ENCODE measurements at places on chromosomes 3 and 15.

- no peak for DNase-seq
These were observed 27.0 kb downstream of the SUCNR1 start for GRCh38 chr3:151900460-151900859.

DNA sequence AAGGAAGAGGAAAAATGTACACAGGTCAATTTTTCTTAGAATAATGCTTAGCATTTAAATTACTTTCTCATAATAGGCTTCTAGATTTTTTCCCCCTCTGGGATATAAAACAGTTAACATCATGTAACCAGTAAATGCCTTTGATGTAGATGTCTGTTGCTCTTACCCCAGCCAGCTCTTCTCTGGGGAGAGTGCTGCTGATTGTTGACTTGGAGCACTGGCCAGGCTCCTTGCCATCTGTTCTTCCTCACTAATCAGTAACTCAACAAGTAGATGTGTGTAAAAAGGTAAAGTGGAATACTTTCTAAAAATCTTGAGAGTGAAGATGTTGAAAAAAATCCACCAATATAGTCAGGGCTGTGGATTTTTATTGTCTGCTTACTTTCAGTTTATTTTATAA, 42.2 kb downstream of the RIOX2 start:
- DNase-seq = no peak

- no peak for DNase-seq
These were observed 18.2 kb upstream of the ACOX2 start for GRCh38 chr3:58555203-58555602.

DNA sequence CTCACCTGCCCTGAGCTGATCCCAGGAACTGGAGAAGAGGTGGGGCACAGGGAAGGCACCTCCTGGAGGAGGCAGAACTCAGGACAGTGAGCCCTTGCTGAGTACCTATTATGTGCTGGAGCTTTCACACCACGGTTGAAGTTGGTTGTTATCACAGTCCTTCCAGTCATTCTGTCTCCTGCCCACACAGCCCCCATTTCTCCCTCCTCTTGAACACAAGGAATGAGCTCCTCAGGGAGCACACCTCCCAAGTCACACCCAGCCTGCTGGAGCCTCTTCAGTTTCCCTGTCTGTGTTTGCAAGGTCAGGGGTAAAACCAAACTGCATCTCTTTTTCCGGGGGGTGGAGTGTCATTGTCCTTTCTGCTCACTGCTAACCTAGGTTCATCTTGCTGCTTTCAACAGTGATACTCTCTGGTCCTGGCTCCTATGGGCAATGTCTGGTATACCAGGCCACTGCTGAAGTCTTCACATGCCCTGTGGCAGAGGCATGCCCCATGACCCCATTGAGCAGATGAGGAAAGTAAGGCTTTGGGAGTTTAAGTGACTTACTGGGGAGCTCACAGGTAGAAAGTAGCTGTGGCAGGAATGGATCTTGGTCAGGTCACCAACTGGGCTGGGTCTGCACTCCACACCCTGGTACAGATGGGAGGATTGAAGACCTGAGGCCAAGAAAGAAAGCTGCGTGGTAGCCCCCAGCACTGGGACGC, 30.0 kb downstream of the C3orf18 start:
- DNase-seq = no peak

GRCh38 chr15:52790169-52790708, at the start of gene ONECUT1:
Gene ONECUT1 (minus strand): TSS chr15:52790336. CDS start chr15:52789884, 452 bp downstream.
- DNase-seq = no peak

DNA sequence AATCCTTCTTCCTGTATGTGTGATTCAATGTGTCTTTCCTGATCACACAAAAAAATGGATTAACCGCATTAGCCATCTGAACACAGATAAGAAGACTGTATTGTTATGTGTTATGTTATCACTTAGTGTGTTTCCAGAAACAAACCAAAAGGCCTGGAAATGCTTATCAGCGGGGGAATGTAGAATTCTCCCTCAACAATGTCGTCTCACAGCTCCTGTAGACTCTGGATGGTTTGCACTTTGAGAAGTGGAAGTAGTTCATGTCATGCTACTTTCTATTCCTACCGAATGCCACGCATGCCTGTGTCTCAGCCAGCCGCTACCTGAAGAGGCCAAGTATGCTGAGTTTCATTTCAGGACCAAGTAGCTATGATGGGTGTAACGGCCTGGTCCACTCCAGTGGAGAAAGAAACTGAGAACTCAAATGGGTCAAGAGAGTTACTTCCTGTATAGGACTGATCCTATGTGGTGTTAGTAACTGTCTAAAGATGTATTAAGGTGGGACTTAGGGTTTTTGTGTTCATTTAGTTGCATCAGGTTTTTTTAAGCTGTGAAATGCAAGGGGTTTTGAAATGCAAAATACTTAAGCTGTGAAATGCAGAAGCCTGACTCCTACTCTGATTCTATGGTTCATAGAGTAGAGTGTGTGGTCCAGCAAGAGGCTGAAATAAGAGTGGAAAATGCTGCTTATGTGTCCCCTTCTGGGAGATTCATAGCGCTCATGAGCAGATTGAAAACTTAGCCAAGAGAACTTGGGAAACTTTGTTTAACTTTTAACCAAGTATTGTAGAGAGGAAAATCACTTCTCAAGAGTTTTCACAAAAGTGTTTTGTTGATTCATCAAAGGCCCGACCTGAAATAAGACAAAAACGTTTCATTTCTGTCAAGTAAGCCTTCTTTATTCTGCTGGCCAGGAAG, 118.5 kb upstream of the LMOD3 start:
- no peak for DNase-seq

- DNase-seq = no peak
These were observed 34.7 kb downstream of the TM2D3 start for GRCh38 chr15:101617390-101617965.

- DNase-seq = no peak
These were observed 280.0 kb upstream of the TRIM42 start for GRCh38 chr3:140397847-140398246.

GRCh38 chr15:85318732-85319076, 61.7 kb upstream of the AKAP13 start:
- no peak for DNase-seq
